ENCODE measurements at places on chromosomes 12 and 14.

GRCh38 chr14:37036669-37037341 is 135.6 kb downstream of the SLC25A21 start:
- DNase-seq = no peak

DNA sequence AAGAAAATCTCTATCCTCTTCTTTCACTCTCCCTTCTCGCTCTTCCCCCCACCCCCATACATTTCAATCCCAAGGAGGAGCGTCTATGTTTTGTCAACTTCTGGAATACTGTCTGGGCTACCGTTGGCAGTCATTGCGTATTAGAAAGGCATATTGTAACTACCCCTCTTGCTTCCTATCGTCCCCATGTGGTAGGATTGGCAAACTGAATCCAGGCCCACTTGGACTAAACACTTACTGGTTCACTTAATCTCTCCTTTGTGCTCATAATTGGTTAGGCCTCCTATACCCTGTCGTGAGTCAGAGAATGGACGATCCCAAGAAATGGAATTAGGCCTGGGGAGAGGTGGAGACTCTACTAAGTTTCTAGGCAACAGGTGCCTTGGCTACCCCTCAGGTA is 68.8 kb upstream of the SLC8A3 start:
- no peak for DNase-seq

- DNase-seq = no peak
Observed at GRCh38 chr12:130300737-130301535, 36.8 kb upstream of the PIWIL1 start.

- DNase-seq = no peak
Observed at GRCh38 chr14:96538990-96539317, 36.8 kb downstream of the PAPOLA start.

- no peak for DNase-seq
Observed at GRCh38 chr14:62097072-62097471, 334.9 kb downstream of the SNAPC1 start.

DNA sequence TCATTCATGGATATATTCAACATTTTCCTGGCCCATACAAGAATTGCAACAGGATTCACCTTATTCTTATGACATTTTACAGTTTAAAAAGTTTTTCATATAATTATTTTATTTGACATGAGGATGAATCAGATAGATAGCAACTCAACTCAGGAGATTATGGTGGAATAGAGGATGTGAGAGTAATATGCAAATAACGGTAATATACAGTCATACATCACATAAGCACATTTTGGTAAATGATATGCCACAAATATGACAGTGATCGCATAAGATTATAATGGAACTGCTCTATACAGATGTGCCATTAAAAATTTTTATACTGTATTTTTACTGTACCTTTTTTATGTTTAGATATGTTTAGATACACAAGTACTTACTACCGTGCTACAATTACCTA is 24.1 kb upstream of the CRADD start:
- no peak for DNase-seq

DNA sequence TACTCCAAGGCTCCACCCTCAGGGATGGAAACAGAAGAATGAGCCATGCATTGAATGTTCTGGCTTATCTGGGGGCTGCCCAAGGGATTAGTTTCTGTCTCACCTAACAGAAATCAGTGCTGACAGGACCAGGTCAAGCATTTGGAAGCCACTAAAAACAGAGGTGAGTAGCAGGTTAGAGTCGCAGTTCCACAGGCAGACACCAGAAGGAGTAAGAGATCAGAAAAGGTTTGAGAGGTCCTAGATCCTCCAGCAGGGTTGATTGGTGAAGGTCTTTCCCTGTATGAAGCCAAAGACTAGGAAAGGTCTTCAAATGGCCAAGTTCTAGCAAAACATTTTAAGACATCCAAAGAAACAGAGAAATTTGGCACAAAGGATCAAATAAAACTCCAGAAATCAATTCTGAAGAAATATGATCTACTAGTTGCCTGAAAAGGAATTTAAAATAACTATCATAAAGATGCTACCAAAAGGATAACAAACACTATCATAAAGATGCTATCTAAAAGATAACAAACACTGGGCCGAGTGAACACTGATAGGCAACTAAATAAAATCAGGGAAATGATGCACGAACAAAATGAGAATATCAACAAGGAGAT is 19.5 kb upstream of the TTC9 start:
- no peak for DNase-seq

DNA sequence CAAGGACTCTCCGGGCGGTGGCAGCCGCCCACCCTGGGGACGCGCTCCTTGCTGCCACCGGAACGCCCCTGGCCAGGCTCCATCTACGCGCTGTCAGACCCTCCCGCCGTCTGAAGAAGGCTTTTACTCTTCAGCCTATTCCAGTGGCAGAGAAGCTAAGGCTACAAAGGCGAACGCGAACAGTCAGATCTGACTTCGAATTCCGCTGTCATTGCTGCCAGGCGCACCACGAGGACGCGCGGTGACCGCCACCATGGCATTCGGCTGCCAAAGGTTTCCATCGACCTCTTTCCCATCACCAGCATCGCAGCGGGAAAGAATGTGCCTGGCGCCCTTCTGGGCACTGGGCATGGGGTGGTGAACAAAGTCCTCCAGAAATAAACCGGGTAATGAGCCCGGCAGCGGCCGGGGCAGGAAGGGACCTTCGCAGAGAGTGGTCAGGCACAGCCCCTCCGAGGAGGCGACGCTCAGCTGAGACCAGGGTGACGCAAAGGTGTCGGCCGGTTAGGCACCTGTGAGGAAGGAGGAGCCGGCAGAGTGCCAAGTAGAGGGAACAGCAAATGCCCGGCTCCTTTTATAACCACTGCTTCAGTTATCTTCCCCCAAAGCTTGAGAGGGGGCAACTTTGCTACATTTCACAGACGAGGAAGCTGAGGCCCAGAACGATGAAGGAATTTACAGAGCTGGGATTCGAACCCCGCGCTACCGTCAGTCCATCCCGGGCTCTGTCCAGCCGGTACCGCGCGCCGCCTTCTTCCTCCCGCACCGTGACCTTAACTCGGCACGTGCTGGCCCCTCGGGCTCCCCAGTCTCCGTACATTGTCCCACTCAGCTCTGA is 1.9 kb upstream of the RFX4 start:
- DNase-seq = no peak

DNA sequence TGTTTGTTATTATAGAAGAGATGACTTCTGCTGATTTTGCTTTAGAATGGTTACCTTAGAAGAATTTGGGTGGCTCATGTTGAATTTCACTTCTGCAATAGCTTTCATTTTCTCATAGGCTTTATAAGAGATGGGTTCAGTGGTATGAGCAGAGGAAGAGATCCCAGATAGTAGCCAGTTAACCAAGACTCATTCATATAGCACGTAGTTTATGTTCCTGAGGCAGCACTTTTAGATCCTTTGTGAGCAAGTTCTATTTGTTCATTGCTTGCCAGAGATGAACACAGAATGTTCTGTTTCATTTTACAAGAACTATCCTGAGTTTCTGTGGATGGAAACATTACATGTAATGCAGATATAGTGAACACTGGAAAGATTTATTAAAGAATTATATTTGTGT is 32.2 kb downstream of the RAB21 start:
- no peak for DNase-seq

DNA sequence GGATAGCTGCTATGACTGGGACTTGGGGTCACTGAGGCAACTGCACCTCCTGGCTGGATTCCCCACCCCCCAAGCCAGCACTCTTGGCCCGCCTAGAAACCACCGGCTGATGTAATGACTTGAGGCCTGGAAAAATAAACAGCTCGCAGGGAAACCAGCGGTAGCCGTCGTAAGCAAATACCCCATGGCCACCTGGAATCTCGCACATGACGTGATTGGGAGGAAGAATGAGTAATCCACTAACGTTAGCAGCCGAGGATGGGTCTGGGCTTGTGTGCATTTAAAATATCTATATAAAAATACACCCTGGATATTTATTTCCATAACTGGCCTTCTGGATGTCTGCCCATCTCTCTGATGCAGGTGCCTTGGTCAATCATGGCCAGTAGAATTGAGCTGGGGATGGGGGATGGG is 120.1 kb downstream of the SMOC1 start:
- no peak for DNase-seq

- no peak for DNase-seq
Observed at GRCh38 chr14:21015312-21015711, 9.5 kb downstream of the NDRG2 start.

DNA sequence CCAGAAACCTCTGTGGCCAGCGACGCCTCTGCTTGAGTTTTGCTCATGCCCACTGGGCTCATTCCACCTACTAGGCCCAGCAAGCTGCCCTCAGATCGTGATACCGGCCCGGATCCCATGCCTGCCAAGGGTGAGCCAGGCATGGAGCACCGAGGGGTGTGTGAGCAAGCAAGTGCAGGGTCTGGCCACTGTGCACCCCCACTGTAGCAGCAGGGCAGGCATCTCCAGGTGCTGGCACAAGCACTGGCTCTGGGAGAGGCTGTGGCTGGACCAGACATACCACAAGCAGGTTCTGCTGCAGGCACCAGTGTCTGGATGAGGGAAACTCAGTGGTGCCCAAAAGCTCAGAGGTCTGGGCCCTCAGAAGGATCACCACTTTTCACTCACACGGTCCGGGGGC is 20.6 kb downstream of the FAM186A start:
- no peak for DNase-seq

DNA sequence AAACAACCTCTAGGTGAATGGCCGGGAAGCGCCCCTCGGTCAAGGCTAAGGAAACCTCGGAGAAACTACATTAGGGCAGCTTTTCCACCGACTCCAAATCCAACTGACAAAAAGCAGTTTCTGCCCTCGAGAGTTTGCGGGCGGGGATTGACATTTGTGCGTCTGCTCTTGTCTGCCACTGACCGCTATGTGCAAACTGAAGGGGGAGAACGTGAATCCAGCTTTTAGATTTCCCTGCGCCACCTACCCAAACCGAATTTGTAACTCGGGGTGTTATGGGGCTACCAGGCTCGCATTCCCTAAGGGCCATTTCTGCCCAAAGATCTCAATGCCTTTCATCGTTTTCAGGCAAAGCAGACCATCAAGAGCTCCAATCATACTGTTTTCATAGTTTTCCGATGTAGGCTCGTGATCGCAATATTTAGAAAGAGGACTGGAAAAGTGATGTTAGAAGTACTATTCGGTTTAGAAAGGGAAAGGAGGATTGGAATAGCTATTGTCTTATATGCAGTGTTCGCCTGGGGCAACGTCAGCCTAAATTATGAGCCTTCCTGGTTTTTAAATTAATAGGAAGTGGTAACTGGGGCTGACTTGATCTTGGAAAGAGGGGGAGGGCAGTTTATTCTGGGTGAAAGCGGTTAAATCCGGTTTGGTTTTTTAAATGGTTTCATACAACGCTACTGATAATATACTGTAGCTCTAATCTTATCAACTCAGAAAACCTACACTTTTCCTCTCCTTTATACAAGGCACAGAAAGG is 45.4 kb downstream of the BCAT1 start:
- DNase-seq = peak; percentile 56

Data from putamen (tissue), 1 donor.